WTC11 (cell line): ENCODE measurements at places on chromosomes 4 and X.

- DNase-seq: no peak
- H3K4me1 ChIP-seq: peaks cover 11% of the 10 kb centered on the region
- H3K27ac ChIP-seq: no peak overlapping the region
- H3K27me3 ChIP-seq: no peaks in the 10 kb centered on the region
- H3K36me3 ChIP-seq: no peaks in the 10 kb centered on the region
- H3K4me3 ChIP-seq: no peak overlapping the region
Measured at GRCh38 chr4:61933527-61933926, 733.4 kb downstream of the ADGRL3 start.

DNA sequence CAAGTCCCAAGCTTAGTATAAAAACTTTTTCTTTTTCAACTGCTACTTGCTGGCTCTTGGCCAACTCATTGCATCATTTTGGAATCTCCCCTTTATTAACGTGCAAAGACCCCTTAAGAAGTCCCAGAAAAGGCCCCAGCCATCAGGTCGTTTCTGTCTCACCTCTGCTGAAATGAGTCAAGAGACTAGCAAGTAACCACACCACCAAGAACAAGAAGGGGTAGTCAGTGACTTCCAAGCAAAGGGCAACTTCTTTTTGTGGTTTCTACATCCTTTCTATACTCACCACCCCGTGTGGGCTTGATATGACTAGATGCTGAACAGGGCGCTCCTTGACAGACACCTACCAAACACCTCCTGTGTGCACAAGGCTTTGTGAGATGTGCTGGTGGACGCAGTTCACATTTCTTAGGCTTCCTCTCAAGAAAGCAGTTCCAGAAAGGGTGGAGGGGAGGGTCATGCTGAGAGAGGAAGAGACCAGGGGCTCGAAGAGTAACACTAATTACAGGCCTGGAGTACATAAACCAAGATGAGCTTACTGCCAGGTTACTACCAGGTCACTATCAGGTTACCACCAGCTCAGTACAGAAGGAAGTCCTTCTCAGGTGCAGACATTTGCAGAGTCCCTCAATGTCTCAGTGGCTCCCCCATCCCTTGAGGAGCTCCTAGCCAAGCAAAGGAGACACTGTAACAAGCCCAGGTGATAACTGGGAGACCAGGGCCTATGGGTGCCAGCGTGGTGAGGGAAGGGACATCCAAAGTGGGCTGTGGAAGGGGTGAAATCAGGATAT is 19.3 kb downstream of the JAKMIP1 start:
- H3K36me3 ChIP-seq: peaks cover 15% of the 10 kb centered on the region
- DNase-seq: no peak
- H3K4me1 ChIP-seq: peaks cover 9% of the 10 kb centered on the region
- H3K4me3 ChIP-seq: no peak overlapping the region

- no peak overlapping the region for H3K27ac ChIP-seq
- H3K36me3 ChIP-seq: no peaks in the 10 kb centered on the region
Measured at GRCh38 chr4:127174616-127175015, 458.1 kb upstream of the INTU start.

DNA sequence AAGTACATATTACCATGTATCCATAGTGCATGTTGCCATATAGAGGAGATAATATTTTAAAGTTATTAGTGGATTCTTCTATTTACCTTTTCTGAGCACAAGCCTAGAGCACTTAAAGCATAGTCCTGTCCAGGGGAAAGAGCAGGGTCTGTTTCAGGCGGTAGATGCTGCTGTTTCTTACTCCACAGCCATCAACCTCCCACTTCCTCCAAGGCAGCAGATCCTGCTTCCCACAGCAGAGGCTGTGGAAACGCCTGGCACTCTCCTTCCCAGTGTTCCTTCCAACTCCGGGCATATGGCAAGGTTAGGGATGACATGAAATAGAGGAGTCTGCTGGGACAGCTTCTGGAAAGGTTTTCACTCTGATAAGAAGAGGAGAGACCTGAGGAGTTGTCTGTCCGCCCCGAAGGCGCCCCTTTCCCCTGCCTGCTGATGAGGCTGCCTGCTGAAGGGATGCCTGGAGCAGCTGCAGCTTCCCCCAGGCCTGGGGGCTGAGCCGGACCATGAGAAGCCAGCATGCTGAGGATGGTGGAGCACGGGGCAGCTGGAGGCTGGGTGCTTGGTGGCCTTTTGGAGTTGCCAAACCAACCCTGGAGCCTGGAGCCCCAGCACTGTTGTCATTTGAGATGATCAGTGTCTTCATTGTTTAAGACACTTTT is 43.9 kb upstream of the SLC25A4 start:
- H3K27me3 ChIP-seq: no peaks in the 10 kb centered on the region
- peak; percentile 30 for DNase-seq
- no peaks in the 10 kb centered on the region for H3K36me3 ChIP-seq
- H3K4me3 ChIP-seq: no peak overlapping the region
- peaks cover 23% of the 10 kb centered on the region for H3K4me1 ChIP-seq
- no peak overlapping the region; the same call in 1 of the 2 replicates for H3K27ac ChIP-seq

GRCh38 chrX:15438332-15438731 is 54.1 kb upstream of the VEGFD start:
- H3K4me3 ChIP-seq: no peak overlapping the region
- H3K4me1 ChIP-seq: no peaks in the 10 kb centered on the region
- H3K27ac ChIP-seq: no peak overlapping the region

DNA sequence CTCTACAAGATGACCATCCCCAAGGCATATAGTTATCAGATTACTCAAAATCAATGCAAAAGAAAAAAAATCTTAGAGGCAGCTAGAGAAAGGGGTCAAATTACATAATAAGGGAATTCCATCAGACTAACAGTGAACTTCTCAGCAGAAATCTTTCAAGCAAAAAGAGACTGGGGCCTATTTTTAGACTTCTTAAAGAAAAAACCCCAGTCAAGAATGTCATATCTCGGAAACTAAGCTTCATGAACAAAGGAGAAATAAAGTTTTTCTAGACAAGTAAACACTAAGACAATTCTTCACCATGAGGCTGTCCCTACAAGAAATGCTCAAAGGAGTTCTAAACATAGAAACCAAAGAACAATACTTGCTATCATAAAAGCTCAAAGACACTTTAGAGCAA is 51.7 kb downstream of the RAB28 start:
- H3K36me3 ChIP-seq: peaks cover 14% of the 10 kb centered on the region
- H3K27me3 ChIP-seq: no peaks in the 10 kb centered on the region
- peaks cover 34% of the 10 kb centered on the region for H3K4me1 ChIP-seq
- DNase-seq: no peak

- no peak overlapping the region for H3K4me3 ChIP-seq
- no peak for DNase-seq
- H3K4me1 ChIP-seq: no peaks in the 10 kb centered on the region
Measured at GRCh38 chrX:148161701-148162100, 180.6 kb downstream of the FMR1NB start.

- peaks cover 8% of the 10 kb centered on the region for H3K4me1 ChIP-seq
- H3K27me3 ChIP-seq: no peaks in the 10 kb centered on the region
- DNase-seq: no peak
- H3K36me3 ChIP-seq: no peaks in the 10 kb centered on the region
- no peak overlapping the region for H3K4me3 ChIP-seq
- H3K27ac ChIP-seq: no peak overlapping the region
Measured at GRCh38 chr4:66694739-66695138, 850.6 kb downstream of the CENPC start.

DNA sequence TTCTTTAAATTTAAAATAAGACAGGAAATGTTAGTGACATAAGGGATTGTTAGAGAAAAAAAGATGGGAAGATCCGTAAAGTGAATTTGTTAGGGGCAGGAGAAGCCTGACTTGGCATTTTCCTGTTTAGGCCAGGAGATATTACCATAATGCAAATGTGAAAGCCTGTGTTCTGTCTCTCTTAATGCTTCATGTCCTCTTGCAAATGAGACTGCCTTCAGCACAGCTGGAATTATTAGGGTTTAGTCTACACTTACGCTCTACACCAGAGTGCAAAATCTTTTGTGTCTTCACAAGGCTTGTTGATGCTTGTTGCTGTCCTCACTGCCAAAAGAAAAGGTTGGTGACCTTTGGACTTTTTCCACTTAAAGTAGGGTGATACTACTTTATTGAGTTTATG is 56.8 kb downstream of the JADE1 start:
- no peak for DNase-seq
- peak overlapping the region; percentile 77 for H3K27ac ChIP-seq
- no peaks in the 10 kb centered on the region for H3K27me3 ChIP-seq
- peaks cover 48% of the 10 kb centered on the region for H3K4me1 ChIP-seq
- no peak overlapping the region for H3K4me3 ChIP-seq
- H3K36me3 ChIP-seq: peaks cover 96% of the 10 kb centered on the region

- H3K27ac ChIP-seq: no peak overlapping the region
- peaks cover 79% of the 10 kb centered on the region for H3K36me3 ChIP-seq
- H3K4me3 ChIP-seq: no peak overlapping the region
- no peaks in the 10 kb centered on the region for H3K27me3 ChIP-seq
Measured at GRCh38 chr4:26431461-26432180, 58.7 kb downstream of the CCKAR start.

- peaks cover 22% of the 10 kb centered on the region for H3K36me3 ChIP-seq
- H3K27ac ChIP-seq: no peak overlapping the region
- H3K27me3 ChIP-seq: peaks cover 6% of the 10 kb centered on the region
- DNase-seq: no peak
- no peak overlapping the region for H3K4me3 ChIP-seq
Measured at GRCh38 chr4:4424499-4425115, 37.7 kb downstream of the NSG1 start.

DNA sequence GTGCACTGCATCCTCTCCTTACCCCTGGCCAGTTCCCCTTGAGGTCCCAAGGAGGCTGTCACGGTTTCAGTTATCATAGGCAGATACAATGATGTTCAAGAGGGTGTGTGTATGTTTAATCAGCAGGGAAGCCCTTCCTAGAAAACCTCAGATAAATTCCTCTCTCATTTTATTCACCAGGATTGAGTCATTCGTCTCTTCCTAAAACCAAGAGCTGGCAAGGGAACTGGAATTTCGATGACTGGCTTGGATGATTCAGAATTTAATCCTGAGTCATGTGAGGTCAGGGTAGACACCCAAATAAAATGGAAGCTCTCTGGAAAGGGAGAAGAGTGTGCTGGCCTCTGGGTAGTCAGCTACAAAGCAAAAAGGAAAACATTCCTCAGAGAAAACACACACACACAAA is 106.2 kb upstream of the RAPGEF2 start:
- no peak overlapping the region for H3K4me3 ChIP-seq
- no peaks in the 10 kb centered on the region for H3K4me1 ChIP-seq
- H3K36me3 ChIP-seq: no peaks in the 10 kb centered on the region
- no peak overlapping the region for H3K27ac ChIP-seq

GRCh38 chr4:188550296-188550695 is 411.1 kb downstream of the TRIML1 start:
- no peak for DNase-seq
- H3K27me3 ChIP-seq: no peaks in the 10 kb centered on the region
- H3K36me3 ChIP-seq: no peaks in the 10 kb centered on the region
- no peak overlapping the region for H3K4me3 ChIP-seq
- H3K27ac ChIP-seq: no peak overlapping the region
- peaks cover 4% of the 10 kb centered on the region; the same call in 1 of the 2 replicates for H3K4me1 ChIP-seq

- H3K27ac ChIP-seq: no peak overlapping the region
- no peaks in the 10 kb centered on the region for H3K4me1 ChIP-seq
- no peak for DNase-seq
- H3K4me3 ChIP-seq: no peak overlapping the region
- peaks cover 40% of the 10 kb centered on the region for H3K36me3 ChIP-seq
Measured at GRCh38 chr4:132101526-132101925, 1047.6 kb upstream of the PCDH10 start.

- H3K4me3 ChIP-seq: no peak overlapping the region; the same call in 1 of the 2 replicates
- H3K27ac ChIP-seq: no peak overlapping the region
- peak; percentile 29 for DNase-seq
- peaks cover 13% of the 10 kb centered on the region for H3K4me1 ChIP-seq
Measured at GRCh38 chrX:78092296-78092695, 11.8 kb upstream of the PGK1 start.

DNA sequence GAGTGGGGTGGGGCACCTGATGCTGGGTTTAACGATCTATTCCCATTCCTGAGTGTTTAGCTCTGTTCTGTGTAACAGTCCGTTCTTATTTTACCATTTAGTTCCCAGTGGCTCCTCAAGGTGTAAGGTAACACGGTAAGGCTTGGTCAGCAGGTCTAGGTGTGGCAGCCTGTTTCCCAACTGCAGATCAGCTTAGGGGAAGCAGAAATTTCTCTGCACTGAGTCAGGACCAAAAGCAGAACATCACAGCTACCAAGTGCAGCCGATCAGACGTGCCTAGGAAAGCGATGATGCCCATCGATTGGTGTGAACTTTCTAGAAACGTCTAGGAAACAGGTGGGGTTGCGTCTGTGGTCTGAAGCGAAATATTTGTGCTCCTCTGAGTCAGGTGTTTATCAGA is 240.1 kb downstream of the STIM2 start:
- no peaks in the 10 kb centered on the region for H3K27me3 ChIP-seq
- H3K4me3 ChIP-seq: no peak overlapping the region
- DNase-seq: no peak
- no peaks in the 10 kb centered on the region for H3K36me3 ChIP-seq

GRCh38 chrX:14095702-14096101 is 66.0 kb upstream of the GEMIN8 start:
- H3K27ac ChIP-seq: no peak overlapping the region
- H3K4me3 ChIP-seq: no peak overlapping the region
- H3K4me1 ChIP-seq: peaks cover under 1% of the 10 kb centered on the region
- H3K27me3 ChIP-seq: peaks cover 3% of the 10 kb centered on the region; the same call in 1 of the 2 replicates

- no peak overlapping the region for H3K27ac ChIP-seq
- H3K27me3 ChIP-seq: no peaks in the 10 kb centered on the region
- DNase-seq: no peak
Measured at GRCh38 chr4:24067367-24068193, 177.7 kb upstream of the PPARGC1A start.
